ENCODE measurements at places on chromosomes 7 and 10. TPM values are rescaled to one million over a fixed set of nuclear protein-coding genes. Genes with fewer than 3 reads are reported as not detected.

The GNGT1 gene
- total RNA-seq = not detected

The ZCCHC24 gene
- 1.9 TPM for total RNA-seq

The YAE1 gene
- total RNA-seq = 23.4 TPM

The ANKRD30A gene
- total RNA-seq = not detected

The GFRA1 gene
- not detected for total RNA-seq

The PTN gene
- total RNA-seq = not detected

The ASB10 gene
- total RNA-seq = not detected

The PDK4 gene
- 0.35 TPM for total RNA-seq

The SUN3 gene
- total RNA-seq = not detected

The DDC gene
- not detected for total RNA-seq

The CPED1 gene
- total RNA-seq = 0.32 TPM

The RAMP3 gene
- total RNA-seq = not detected

The RARRES2 gene
- total RNA-seq = not detected

DNA sequence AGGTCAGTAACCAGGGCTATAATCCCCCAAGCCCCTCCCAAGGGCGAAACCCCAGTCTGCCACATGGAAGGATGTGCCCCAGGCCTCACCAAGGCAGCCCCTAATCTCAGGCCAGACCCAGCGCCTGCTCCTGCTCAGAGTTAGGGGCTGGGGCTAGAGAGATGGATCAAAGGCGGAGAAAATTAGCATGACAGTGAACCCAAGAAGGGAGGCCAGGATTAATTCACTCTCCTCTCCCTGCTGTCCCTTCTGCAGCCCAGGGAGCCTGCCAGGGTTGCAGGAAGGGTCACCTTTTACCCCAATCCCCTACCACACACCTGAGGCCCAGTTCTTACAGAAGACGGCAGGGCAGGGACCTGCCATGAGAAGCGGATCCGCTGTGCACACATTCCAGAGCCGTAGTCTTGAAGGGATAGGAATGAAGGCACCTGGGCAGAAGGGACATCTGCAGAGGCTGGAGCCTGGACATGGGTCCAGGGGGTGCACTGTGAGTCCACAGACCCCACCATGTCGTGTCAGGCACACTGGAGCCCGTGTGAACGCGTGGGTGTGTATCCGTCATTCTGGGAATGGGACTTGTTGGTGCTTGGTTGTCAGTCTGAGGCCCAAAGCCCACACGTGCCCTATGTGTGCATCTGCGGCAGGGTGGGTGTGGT lies 11.9 kb upstream of the ZMIZ1 start:
- DNase-seq = no peak

DNA sequence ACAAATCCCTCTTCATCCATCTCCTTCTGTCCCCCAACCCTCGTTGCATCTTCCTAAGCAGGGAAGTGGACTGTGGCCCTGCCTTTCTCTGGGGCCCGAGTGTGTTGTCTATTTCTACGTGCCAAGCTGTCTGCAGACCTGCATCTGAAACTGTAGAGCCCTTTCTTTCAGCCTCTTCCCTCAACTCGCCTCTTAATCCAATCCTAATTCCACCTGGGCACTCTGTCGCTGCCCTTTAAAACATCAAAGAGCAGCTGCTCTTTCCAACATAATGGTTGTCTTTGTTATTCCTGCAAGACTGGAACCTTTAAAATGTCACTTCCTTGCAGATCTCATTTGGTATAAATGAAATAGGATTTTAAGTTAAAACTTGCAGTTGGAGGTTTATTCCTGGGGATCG lies 21.5 kb upstream of the ADAM12 start:
- DNase-seq = no peak

GRCh38 chr7:143147070-143147469 lies 15.2 kb downstream of the PIP start:
- DNase-seq = no peak

DNA sequence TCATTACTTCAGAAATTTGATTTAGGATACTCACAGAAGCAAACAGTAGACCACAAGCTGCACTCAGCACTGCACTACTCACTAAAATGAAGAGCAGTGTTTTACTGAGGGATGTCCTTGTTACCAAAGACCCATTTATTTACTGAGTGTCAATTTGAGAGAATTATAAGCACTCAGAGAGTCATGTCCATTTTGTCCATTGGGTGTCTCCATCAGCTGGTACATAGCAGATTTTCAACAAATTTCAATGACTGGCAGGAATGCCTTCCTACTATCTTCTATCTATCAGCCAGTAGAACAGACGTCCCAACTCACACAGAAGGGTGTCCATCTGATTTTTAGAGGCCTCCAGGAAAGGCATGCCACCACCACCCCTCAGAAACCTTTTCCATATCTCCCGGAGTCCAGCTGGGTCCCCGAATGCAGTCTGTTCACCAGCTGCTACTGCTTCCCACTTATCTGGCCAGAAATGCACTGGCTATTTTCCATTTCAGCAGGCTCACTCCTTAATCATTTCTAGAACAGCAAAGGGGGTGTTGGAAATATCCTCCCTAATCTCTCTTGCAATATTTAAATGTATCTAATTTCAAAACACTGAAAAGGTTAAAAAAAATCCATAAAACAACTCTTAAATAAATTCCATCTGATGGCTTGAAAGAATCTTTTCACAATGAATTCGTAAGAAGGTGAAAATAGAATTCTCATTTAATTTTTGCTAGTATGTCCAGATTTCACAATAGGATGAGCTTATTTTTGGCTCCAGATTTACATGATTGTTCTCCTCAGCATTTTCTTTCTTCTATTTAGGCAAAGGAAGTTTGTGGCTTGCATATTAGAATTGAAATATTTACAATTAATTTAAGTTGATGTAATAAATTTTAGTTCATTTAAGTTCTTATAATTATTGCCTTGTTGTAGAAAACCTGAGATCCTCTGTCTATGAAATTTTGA lies 1164.0 kb upstream of the CELF2 start:
- no peak for DNase-seq

DNA sequence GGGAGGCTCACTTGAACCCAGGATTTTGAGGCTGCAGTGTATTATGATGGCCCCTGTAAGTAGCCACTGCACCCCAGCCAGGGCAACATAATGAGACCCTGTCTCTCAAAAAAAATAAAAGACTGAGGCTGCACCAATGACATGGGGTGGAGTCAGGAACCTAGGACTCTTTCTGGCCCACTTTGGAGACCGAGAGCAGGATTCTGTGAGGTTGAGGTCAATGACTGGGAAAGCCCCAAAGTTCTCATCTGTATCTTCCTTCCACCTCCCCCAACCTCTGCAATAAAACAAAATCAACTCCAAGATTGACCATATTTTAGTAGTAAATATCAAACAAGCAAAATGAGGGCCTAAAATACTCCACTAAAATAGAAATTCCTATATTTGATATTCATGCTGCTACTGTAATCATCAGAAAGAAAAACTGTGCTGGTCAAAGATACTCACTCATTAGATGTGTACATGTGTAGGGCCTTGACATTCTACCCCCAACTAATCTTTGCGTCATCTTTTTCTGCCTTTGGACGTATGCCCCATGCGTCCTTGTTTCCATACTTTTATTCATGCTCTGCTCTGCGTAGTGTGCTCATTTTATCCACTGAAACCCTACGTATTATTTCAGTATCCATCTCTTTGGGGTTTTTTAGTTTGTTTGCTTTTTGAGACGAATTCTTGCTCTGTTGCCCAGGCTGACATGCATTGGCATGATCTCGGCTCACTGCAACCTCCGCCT lies 23.8 kb downstream of the WBP1L start:
- DNase-seq = no peak

- no peak for DNase-seq
Observed at GRCh38 chr7:41167836-41168235, 535.1 kb downstream of the INHBA start.

DNA sequence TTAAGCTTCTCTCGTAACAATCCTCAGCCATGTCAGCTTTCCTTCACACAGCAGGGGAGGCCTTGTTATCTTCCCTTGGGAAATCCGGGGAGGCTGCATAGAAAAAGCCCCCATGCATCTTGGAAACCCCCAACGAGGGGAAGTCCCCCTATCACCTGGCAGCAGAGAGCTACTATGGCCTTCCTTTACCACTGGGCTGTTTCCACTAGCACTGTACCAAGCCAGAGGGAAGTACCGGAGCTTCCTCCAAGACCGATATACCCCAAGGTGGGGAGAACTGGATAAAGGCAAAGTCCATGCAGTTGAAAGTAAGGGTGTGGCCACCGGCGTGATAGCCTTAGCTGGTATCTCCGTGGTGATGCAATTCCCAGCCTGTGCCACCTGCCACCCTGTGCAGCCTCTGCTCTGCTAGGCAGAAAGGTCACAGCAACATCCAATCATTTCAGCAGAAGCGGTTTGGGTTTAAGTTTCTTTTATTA lies 4.4 kb upstream of the CLIP2 start:
- no peak for DNase-seq

GRCh38 chr7:95095966-95096540 lies 188.7 kb downstream of the PPP1R9A start:
- DNase-seq = no peak

DNA sequence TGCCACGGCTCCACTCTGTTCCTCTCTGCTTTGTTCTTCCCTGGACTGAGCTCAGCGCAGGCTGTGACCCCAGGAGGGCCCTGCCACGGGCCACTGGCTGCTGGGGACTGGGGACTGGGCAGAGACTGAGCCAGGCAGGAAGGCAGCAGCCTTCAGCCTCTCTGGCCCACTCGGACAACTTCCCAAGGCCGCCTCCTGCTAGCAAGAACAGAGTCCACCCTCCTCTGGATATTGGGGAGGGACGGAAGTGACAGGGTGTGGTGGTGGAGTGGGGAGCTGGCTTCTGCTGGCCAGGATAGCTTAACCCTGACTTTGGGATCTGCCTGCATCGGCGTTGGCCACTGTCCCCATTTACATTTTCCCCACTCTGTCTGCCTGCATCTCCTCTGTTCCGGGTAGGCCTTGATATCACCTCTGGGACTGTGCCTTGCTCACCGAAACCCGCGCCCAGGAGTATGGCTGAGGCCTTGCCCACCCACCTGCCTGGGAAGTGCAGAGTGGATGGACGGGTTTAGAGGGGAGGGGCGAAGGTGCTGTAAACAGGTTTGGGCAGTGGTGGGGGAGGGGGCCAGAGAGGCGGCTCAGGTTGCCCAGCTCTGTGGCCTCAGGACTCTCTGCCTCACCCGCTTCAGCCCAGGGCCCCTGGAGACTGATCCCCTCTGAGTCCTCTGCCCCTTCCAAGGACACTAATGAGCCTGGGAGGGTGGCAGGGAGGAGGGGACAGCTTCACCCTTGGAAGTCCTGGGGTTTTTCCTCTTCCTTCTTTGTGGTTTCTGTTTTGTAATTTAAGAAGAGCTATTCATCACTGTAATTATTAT lies 1.2 kb downstream of the CLDN4 start:
- DNase-seq = no peak

DNA sequence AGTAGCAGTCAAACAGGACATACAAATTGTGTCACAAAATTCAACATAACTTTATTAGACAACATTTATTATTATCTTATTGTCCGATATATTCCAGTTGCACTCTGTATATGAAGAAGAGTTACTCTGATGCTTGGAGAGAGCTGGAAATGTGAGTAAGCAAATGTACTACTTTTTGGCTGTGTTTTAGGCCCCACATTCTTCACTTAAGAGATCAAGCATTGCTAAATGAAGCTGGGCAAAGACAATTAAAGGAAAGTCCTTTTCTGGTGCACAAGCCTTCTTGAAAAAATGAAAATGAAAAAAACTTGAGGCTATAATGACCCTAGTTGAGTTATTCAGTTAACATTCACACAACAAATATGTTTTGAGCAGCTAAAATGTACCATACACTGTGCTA lies 26.1 kb downstream of the MYPN start:
- DNase-seq = no peak

GRCh38 chr7:128961030-128961659 lies 23.4 kb downstream of the IRF5 start:
- DNase-seq = no peak

DNA sequence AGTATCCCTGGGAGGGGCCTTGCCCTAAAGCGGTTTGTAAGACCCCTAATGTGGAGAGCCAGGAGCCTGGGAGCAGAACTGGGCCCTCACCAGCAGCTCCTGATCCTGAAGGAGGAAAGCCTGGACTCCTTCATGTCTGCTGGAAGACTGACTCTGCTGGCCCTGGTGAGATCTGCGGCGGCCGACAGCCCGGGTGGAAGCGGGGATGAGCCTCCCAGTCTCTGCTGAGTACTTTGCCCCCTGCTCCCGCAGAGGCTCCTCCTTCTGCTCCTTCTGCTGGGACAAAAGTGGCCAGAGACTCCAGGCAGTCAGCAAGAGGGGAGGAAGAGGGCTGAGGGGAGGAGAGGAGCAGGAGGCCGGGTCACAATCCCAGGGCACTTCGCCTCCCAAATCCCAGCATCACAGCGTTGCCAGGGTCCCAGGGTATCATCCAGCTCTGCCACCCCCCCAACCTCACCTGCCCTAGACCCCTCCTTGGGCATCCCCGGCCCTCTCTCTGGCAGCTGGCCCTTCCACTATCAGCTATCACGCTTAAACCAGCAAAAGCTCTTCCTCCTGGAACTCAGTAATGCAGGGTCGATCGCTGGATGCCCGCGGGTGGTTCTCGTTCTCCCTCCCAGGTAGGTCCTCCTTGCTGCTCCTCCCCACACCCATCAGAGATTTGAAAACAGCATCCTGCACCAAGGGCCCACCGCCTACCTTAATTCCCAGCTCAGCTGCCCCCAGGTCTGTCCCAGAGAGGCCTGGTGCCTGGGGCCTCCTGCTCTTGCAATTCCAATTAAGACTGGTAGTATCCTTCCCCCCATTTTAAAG lies 7.9 kb downstream of the TBATA start:
- no peak for DNase-seq

GRCh38 chr10:98097616-98098015 lies 36.8 kb upstream of the R3HCC1L start:
- DNase-seq = no peak

DNA sequence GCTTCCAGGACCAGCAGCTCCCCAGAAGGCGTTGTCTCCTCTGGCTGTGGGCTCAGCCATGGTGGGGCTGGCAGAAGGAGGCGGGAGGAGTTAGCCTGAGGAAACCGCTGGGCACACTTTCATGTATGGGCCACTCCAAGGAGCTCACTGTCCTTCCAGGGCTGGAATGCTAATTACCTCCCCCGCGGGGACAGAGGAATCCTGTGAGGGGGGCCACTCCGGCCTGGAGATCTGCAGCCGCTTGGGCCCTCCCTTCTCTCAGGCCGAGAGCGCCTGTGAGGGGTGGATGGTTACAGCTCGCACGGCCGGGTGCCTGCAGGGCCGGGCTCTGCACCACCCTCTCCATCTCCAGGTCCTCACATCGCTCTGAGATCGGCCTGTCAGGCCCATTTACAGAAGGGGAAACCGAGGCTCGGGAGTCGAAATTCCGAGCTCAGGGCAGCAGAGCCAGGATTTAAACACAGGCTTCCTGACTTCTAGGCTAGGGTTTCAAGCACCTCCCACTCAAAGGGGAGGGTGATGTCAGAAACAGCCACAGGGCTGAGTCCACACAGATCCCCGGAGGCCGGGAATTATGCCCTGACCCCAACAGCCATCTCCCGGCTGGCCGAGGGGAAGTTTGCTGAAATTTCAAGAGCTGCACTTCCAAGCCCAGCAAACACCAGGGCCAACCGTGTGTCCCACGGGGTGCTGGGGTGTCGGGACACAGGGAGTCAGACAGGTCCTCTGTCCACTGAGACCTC lies 59.1 kb downstream of the PDGFA start:
- no peak for DNase-seq

GRCh38 chr7:27168265-27168947 lies 3.1 kb upstream of the HOXA9 start:
- peak; percentile 31 for DNase-seq

- no peak for DNase-seq
Observed at GRCh38 chr7:150363370-150363769, 5.3 kb upstream of the REPIN1 start.

All from CD4-positive, alpha-beta memory T cell (primary cell).